ENCODE measurements at places on chromosomes 5 and 9. TPM values are rescaled to one million over a fixed set of nuclear protein-coding genes. Genes with fewer than 3 reads are reported as not detected.

The AOPEP gene
- polyA plus RNA-seq = 54.6 TPM

- H3K4me3 ChIP-seq = no peak overlapping the region
- DNase-seq = no peak
- peak overlapping the region; percentile 39 for H3K27ac ChIP-seq
- peaks cover 39% of the 10 kb centered on the region for H3K36me3 ChIP-seq
Measured at GRCh38 chr5:157817387-157817702, 41.6 kb downstream of the CLINT1 start.

- DNase-seq = no peak
- peaks cover 10% of the 10 kb centered on the region for H3K4me1 ChIP-seq
- peaks cover 16% of the 10 kb centered on the region for H3K36me3 ChIP-seq
- peak overlapping the region; percentile 84 for H3K4me3 ChIP-seq
- no peaks in the 10 kb centered on the region for H3K27me3 ChIP-seq
Measured at GRCh38 chr5:157730900-157731271, 334 bp upstream of the THG1L start.

DNA sequence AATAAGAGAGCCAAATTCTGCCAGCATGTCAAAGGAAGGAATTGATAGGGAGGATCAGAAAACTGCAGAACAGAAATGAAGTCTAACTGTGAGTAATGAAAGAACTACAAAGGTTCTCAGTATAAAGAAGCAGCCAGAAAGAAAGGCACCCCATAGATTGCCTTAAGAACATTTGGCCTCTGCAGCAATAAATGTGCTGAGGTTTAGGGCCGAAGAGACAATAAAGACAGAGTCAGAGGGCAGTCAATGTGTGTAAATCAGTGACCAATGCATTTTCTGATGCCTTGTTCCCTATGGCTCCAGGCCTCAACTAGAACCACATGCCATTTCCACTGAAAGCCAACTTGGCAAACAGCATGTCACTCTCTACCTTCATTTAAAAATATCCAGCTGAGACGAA, 281.0 kb downstream of the HINT1 start:
- H3K27me3 ChIP-seq = no peaks in the 10 kb centered on the region
- DNase-seq = no peak
- no peak overlapping the region for H3K27ac ChIP-seq
- H3K4me3 ChIP-seq = no peak overlapping the region

The ENTREP1 gene
- polyA plus RNA-seq = not detected

The SLC24A2 gene
- polyA plus RNA-seq = not detected

The TLX3 gene
- polyA plus RNA-seq = 4.7 TPM

- H3K27me3 ChIP-seq = no peaks in the 10 kb centered on the region
- no peaks in the 10 kb centered on the region for H3K36me3 ChIP-seq
- H3K4me1 ChIP-seq = no peaks in the 10 kb centered on the region
- no peak overlapping the region for H3K4me3 ChIP-seq
- no peak overlapping the region for H3K27ac ChIP-seq
Measured at GRCh38 chr9:74322661-74323314, 174.3 kb upstream of the RORB start.

- DNase-seq = no peak
- H3K4me1 ChIP-seq = peaks cover 19% of the 10 kb centered on the region
- H3K4me3 ChIP-seq = no peak overlapping the region
Measured at GRCh38 chr9:92494856-92495255, 12.6 kb upstream of the ASPN start.

The NPDC1 gene
- 48.1 TPM for polyA plus RNA-seq

- H3K4me1 ChIP-seq = no peaks in the 10 kb centered on the region
- no peak for DNase-seq
Measured at GRCh38 chr5:96664669-96665068, 2.5 kb downstream of the CAST start.

DNA sequence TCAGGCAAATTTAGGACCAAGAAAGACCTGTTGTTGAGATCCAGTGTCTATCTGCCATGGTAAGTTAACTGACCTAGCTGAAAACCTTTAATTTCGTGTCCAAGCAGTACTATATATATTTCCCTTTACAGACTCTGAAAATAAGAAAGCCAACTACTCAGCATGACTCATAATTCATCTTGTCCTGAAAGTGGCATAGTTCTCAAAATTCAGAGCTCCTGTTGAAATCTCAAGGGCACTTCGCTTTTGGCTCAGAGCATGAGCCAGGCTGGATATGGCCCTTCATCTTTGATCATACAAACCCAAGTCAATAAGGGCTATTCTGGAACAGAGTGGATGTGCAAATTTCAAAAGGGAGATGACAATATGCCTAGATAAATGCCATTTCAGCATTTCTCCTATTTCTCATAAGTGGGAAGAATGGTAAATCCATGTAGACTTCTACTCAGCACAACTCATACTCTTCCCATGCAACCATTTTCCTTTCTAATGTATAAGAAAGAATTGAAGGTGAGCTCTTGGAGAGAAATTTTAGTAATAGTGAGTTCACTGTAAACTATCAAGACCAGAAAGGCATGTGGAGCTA, 567.9 kb upstream of the DAB2 start:
- H3K4me3 ChIP-seq = no peak overlapping the region
- H3K27me3 ChIP-seq = no peaks in the 10 kb centered on the region
- no peaks in the 10 kb centered on the region for H3K36me3 ChIP-seq

The GFI1B gene
- 0.03 TPM for polyA plus RNA-seq

DNA sequence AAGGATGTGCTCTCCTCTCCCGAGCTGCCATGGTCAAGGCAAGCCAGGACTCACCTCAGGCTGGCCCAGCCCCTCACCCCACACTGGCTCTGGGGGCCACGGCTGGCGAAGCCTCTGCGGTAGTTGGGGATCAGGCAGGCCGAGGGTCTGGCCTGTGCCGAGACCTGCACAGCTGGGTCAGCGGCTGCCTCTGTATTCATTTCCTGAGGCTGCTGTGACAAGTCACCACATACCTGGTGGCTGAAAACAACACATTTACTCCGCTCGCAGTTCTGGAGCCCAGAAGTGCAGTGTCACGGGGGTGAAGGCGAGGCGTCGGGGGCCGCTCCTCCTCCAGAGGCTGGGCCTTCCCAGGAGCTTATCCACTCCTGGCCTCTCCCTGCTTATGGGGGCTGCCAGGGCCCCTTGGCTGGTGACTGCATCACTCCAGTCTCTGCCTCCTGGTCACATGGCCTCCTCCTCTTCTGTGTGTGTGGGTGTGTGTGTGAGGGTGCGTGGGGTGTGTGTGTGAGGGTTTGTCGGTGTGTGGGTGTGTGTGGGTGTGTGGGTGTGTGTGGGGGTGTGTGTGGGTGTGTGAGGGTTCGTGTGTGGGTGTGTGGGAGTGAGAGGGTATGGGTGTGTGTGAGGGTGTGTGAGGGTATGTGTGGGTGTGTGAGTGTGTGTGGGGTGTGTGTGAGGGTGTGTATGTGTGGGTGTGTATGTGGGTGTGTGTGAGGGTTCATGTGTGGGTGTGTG, 3.2 kb upstream of the SCGB3A1 start:
- H3K27me3 ChIP-seq = peaks cover 39% of the 10 kb centered on the region
- no peak overlapping the region for H3K4me3 ChIP-seq
- no peaks in the 10 kb centered on the region for H3K4me1 ChIP-seq
- DNase-seq = peak; percentile 9
- H3K36me3 ChIP-seq = no peaks in the 10 kb centered on the region

- no peak for DNase-seq
- no peaks in the 10 kb centered on the region for H3K27me3 ChIP-seq
- no peaks in the 10 kb centered on the region for H3K4me1 ChIP-seq
- peak overlapping the region; percentile 90 for H3K4me3 ChIP-seq
Measured at GRCh38 chr5:58455066-58455465, 4.8 kb downstream of the PLK2 start.

DNA sequence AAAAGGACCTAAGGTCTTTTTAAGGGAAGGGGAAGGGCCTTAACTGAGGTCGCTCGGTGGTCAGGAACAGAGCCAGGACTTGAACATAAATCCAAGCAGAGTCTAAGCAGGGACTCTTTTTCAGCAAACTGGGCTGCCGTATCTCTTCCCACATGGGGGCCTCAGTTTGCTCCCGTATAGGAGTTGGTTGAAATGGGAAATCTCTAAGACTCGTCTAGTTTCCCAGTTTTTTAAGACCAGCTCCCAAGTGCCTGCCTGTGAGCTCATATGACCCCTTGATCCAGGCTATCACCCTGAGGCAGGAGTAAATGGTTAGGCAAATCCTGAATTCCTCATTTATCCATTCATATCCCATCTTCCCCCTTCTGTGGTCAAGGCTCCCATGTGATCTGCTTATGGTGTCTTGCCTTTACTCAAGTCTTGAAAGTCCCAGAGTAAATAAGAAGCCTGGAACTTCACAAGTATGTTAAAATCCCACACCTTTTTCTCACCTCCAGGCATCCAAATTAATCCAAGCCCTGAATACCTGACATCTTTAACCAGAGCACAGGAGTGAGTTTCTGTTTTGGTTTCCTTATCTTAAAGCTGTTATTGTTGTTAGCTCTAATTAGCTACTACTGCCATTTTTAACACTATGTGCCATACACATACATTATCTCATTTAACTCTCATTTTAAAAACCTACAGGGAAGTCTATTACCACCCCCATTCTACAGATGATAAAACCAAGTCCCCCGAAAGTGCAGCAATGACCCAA, 3.0 kb downstream of the ARSI start:
- H3K36me3 ChIP-seq = no peaks in the 10 kb centered on the region
- no peaks in the 10 kb centered on the region for H3K27me3 ChIP-seq
- H3K4me3 ChIP-seq = no peak overlapping the region

GRCh38 chr9:72360324-72360723, 4.7 kb downstream of the ZFAND5 start:
- H3K27ac ChIP-seq = no peak overlapping the region
- DNase-seq = no peak
- H3K27me3 ChIP-seq = no peaks in the 10 kb centered on the region
- peaks cover 62% of the 10 kb centered on the region for H3K36me3 ChIP-seq

The SEMA4D gene
- polyA plus RNA-seq = 4.8 TPM

DNA sequence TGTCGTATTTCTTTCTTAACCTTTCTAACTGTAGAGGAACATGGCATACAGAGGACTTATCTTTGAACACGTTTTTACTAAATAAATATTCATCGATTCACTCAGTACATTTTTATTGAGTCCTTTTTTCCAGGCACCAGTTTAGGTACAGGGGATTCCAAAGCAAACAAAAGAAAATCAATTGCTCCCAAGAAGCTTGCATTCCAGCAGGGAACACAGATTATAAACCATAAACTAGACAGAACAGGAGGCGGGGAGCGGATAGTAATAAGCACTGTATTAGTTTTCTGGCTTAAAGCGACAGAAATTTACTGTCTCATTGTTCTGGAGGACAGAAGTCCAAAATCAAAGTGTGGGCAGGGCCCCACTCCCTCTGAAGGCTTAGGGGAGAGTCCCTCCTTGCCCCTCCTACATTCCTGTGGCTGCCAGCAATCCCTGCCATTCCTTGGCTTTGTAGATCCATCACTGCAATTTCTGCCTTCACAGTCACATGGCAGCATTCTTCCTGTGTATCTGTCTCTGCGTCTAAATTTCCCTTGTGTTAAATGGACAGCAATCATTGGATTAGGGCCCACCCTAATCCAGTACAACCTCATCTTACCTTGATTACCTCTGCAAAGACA, 115.5 kb downstream of the COL23A1 start:
- no peaks in the 10 kb centered on the region for H3K4me1 ChIP-seq
- no peak for DNase-seq
- H3K27ac ChIP-seq = no peak overlapping the region
- H3K27me3 ChIP-seq = no peaks in the 10 kb centered on the region
- no peaks in the 10 kb centered on the region for H3K36me3 ChIP-seq

- H3K4me1 ChIP-seq = no peaks in the 10 kb centered on the region
- no peak for DNase-seq
- no peaks in the 10 kb centered on the region for H3K36me3 ChIP-seq
- no peaks in the 10 kb centered on the region for H3K27me3 ChIP-seq
Measured at GRCh38 chr9:81574405-81574804, 114.9 kb downstream of the TLE1 start.

GRCh38 chr5:123007754-123008153, 28.8 kb downstream of the PPIC start:
- no peak overlapping the region for H3K4me3 ChIP-seq
- no peak overlapping the region for H3K27ac ChIP-seq
- H3K27me3 ChIP-seq = no peaks in the 10 kb centered on the region
- DNase-seq = no peak

GRCh38 chr5:59125011-59125961, 542.4 kb downstream of the RAB3C start:
- peak overlapping the region; percentile 99 for H3K27ac ChIP-seq
- no peak overlapping the region for H3K4me3 ChIP-seq
- H3K36me3 ChIP-seq = no peaks in the 10 kb centered on the region
- no peaks in the 10 kb centered on the region for H3K27me3 ChIP-seq
- no peak for DNase-seq

DNA sequence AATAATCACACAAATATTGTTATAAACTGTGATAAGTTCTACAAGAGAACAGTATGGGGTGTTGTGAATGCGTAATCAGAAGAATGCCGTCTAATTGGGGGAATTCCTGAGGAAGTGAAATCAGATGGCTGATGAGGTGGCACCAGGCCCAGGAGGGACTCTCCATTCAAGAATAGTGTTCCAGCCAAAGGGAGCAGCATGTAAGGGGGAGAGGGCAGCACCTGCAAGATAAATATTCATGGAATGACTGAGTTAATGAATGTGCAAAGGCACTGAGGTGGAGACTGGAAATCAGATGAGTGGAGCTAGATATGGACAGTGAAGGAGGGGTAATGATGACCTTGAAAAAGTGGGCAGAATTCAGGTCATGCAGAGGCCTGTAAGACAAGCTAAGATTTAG, 250.6 kb downstream of the ARRDC3 start:
- no peak overlapping the region for H3K27ac ChIP-seq
- no peak overlapping the region for H3K4me3 ChIP-seq
- DNase-seq = no peak
- peaks cover 24% of the 10 kb centered on the region for H3K4me1 ChIP-seq

DNA sequence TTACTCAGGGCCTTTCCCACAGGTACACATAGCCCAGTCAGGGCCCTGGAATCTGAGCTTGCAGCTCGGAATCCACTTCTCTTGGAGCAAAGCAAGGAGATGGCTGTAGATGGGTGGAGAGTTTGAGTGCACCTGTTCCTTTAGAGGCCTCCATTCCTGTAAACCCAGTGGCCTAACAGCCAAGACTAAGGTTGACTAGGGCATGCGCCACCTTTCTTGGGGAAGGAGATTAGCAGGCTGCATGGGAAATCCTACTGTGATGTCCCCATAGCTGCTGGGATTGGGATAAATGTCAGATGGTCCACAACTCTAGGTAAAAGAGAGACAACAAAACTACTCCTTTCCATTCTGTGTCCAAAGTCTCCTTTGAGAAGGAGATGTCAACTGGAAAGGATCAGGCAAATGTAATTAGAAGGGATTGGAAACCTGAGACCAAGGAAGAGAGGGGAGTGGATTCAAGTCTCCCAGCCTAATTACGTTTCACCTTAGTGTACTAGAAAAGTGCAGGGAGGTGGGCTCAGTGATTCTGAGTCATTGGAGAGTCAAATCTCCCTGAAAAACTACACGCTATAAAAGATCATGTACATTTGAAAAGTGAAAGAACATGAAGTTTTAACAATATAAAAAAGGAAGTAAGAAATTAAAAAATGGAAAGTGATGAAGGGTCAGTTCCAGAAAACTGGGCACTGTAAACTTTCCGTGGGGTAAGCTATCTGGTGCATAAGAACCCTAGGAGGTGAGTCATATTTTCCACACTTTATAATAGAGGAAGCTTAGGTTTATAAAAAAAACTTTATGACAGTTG, 104.2 kb downstream of the SEC61B start:
- H3K27me3 ChIP-seq = no peaks in the 10 kb centered on the region
- no peaks in the 10 kb centered on the region for H3K4me1 ChIP-seq
- no peak for DNase-seq

- no peaks in the 10 kb centered on the region for H3K27me3 ChIP-seq
- no peak for DNase-seq
- no peak overlapping the region for H3K27ac ChIP-seq
Measured at GRCh38 chr9:76271755-76272154, 122.5 kb downstream of the RFK start.

GRCh38 chr5:83568186-83568585, 96.6 kb downstream of the VCAN start:
- H3K4me3 ChIP-seq = no peak overlapping the region
- DNase-seq = no peak
- H3K27me3 ChIP-seq = no peaks in the 10 kb centered on the region
- peak overlapping the region; percentile 71 for H3K27ac ChIP-seq

Measured in SK-N-SH (cell line).